ENCODE measurements at places on chromosomes 13 and 19. TPM values are rescaled to one million over a fixed set of nuclear protein-coding genes. Genes with fewer than 3 reads are reported as not detected.

DNA sequence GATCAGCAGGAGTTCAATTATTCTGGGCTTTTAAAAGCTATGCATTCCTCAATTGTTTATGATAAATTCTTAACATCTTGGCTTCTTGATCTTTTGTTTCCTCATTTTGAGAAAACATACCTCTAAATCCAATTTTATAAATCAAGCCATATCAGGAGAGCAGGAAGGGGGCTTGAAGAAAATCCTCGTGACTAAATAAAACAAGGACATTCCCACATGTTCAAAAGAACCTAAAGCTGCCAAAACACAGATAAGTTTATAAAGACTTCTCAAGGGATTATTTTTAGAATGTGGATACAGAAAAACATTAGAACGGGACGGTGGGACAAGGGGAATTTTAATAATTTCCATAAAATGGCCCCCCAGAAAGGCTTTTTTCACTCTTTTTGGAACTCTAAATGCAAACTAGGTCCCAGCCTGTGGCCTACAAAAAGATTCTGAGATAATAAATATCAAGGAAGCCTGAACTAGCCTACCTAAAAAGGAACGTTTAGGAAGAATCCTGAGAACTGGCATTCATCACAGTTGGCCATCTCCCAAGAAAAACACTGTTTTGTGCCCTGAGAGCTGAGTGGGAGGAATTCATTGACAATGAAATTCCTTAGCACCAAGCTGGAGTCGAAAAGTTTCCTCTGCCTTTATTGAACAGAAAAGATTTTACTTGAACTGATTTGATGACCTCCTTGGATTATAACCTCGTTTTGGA is 30.1 kb downstream of the ZAR1L start:
- no peak for DNase-seq
- H3K4me1 ChIP-seq, result no peaks in the 10 kb centered on the region
- H3K27ac ChIP-seq, result peak overlapping the region; percentile 56
- H3K27me3 ChIP-seq, result no peaks in the 10 kb centered on the region

DNA sequence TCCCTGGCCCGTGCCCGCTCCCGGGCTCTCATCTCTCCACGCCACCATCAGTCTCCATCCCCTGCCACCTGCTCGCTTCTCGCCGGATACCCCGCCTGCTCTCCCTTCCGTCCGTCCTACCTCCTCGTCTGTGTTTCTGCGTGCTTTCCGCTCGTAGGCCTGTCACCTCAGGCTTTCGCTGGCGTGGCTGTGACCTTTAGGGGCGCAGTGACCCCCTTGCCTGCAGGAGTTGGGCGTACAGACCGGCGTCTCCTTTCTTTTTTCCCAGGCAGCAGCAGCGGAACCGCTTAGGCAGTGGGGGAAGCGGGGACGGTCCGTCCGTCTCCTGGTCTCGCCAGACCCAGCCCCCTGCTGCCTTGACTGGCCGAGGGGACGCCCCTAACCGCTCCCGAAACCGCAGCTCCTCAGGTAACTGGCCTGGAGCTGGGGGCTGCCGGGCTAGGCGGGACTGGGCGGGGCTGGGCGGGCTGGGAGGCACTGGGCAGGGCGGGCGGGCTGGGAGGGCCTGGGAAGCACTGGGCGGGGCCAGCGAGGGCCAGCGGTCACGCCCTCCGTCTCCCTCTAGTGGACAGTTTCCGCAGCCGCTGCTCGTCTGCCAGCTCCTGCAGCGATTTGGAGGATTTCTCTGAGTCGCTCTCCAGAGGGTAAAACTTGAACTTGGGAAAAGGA is 6.3 kb downstream of the PGLYRP1 start:
- peak overlapping the region; percentile 92 for H3K4me3 ChIP-seq
- H3K36me3 ChIP-seq, result no peaks in the 10 kb centered on the region
- H3K27me3 ChIP-seq, result peaks cover 38% of the 10 kb centered on the region
- DNase-seq, result peak; percentile 52
- peak overlapping the region; percentile 37 for H3K27ac ChIP-seq

Gene LHB
- not detected for total RNA-seq

DNA sequence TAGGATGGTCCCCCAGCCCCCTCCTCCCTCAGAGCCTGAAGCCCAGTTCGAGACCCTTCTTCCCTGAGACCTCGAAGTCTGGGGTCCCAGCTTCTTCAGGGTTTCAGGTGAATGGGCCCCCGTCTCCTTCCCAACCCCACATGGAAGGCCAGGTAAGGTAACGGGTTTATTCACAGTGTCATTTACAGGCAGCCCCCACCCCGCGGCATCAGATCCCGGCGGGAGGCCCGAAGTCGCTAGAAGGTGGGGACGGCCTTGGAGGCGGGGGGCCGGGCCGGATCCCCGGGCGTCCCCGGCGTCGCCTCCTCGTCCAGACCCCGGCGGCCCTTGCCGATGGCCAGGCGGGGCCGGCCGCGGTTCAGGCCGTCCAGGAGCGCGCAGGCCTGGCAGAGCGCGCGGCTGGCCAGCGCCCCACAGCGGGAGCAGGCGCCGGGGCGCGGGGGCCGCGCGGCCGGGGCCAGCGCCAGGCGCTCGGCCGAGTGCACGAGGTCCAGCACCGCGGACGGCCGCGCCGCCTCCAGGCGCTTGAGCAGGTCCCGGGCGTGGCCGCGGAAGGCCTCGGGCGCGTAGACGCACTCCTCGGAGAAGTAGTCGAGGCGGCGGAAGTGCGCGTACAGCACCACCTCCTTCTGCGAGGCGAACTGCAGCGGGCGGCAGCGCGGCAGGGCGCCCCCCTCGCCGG is 9.7 kb downstream of the CTU1 start:
- H3K27ac ChIP-seq, result no peak overlapping the region
- no peak overlapping the region for H3K4me3 ChIP-seq
- no peak for DNase-seq
- H3K27me3 ChIP-seq, result no peaks in the 10 kb centered on the region

Gene PNMA8C
- total RNA-seq, result not detected

DNA sequence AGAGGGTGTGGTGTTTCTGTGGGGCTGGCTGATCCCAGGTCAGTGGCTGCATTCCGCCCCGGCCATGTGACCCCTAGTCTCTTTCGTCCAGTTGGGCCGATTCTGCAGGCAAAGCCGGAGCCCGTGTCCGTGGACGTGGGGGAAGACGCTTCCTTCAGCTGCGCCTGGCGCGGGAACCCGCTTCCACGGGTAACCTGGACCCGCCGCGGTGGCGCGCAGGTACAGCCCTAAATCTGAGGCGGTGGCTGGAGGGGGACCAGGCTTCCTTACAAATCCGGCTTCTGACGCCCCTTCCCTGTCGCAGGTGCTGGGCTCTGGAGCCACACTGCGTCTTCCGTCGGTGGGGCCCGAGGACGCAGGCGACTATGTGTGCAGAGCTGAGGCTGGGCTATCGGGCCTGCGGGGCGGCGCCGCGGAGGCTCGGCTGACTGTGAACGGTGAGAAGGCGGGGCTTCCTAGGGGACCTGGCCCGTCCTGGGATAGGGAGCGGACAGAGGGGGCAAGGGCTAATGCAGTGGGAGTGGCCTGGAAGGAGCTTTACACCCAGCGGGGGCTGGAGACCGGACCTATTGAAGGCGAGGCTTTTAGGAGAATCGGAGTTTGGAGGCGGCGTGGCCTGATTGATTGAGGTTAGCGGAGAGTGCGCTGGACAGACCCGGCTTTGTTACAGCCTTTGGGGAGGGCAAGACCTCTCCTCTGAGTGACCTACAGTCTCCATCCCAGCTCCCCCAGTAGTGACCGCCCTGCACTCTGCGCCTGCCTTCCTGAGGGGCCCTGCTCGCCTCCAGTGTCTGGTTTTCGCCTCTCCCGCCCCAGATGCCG is 4.3 kb downstream of the KIRREL2 start:
- no peaks in the 10 kb centered on the region for H3K36me3 ChIP-seq
- H3K4me3 ChIP-seq, result no peak overlapping the region
- no peak overlapping the region for H3K27ac ChIP-seq
- peaks cover 44% of the 10 kb centered on the region for H3K27me3 ChIP-seq

- peak; percentile 32 for DNase-seq
- H3K36me3 ChIP-seq, result no peaks in the 10 kb centered on the region
- H3K27ac ChIP-seq, result peak overlapping the region; percentile 41
- peak overlapping the region; percentile 40 for H3K4me3 ChIP-seq
Observed at GRCh38 chr13:80131204-80131603, 209.7 kb downstream of the SPRY2 start.

DNA sequence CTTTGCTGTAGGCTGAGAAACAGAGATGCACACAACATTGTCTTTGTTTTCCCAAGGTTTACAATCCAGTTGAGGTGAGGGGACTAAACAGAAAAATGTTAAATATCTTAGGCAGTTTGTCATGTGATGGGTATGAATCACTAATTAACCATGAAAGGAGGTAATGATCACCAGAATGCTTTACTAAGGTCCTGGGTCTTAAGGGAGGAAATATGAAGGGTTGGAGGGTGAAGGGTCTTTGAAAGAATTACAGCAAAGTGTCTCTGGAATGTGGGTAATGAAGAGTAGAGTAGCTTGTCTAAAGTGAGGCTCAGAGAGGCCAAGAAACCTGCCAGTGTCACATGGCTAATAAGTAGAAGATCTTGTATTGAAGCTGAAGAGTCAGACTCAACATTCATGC is 19.0 kb downstream of the BIVM start:
- no peaks in the 10 kb centered on the region for H3K4me1 ChIP-seq
- no peak for DNase-seq
- H3K4me3 ChIP-seq, result no peak overlapping the region
- H3K36me3 ChIP-seq, result no peaks in the 10 kb centered on the region
- no peak overlapping the region for H3K27ac ChIP-seq
- no peaks in the 10 kb centered on the region for H3K27me3 ChIP-seq

DNA sequence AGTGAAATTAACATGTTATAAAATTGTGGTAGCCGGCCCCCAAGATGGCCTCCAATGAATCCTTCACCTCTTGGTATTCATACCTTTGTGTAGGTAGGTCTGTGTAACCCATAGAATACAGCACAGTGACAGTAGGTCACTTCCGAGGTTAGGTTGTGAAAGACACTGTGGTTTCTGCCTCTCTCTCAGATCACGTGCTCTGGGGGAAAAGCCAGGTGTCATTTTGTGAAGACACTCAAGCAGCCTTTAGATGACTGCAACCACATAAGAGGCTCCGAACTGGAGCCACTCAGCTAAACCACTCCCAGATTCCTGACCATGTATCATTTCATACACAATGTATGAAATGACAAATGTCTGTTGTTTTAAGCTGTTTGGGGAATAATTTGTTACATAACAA is 9.8 kb upstream of the USPL1 start:
- peaks cover 8% of the 10 kb centered on the region for H3K4me1 ChIP-seq
- peak overlapping the region; percentile 21 for H3K27ac ChIP-seq
- no peaks in the 10 kb centered on the region for H3K36me3 ChIP-seq
- no peak overlapping the region for H3K4me3 ChIP-seq

Gene SLC10A2
- not detected for total RNA-seq

DNA sequence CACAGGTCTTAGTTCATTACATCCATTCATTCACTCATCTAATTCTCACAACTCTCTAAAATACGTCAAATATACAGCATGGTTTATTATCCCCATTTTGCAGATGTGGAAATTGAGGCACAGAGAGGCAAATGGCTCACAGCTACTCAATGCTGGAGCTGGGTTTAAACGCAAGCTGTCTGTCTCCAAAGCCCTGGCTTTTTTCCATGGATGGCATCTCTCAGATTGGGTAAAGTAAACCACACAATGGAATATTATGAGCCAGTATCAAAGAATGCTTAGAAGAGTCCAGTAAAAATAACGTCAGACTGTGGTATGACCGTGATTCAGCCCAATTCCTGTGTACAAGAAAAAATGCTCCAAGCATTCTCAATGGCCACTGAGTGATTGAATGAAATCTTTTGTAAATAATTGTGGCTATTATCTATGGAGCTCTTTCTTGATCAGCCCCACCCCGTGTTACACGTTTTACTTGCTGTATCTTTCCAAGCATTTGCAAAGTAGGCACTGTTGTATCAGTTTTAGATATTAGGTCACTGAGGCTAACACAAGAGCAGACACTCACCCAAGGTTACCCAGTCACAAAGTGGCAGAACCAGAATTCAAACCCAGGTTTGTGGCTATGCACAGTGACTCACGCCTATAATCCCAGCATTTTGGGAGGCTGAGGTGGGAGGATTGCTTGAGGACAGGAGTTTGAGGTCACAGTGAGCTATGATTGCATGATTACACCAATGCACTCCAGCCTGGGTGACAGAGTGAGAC is 5.5 kb upstream of the ACP7 start:
- H3K4me1 ChIP-seq, result no peaks in the 10 kb centered on the region
- H3K27me3 ChIP-seq, result peaks cover 14% of the 10 kb centered on the region
- H3K27ac ChIP-seq, result no peak overlapping the region
- DNase-seq, result no peak
- H3K36me3 ChIP-seq, result no peaks in the 10 kb centered on the region

- no peaks in the 10 kb centered on the region for H3K4me1 ChIP-seq
- H3K36me3 ChIP-seq, result no peaks in the 10 kb centered on the region
- DNase-seq, result no peak
- H3K27me3 ChIP-seq, result peaks cover 15% of the 10 kb centered on the region
- H3K27ac ChIP-seq, result no peak within 1 kb of the TSS
Observed at GRCh38 chr13:46387064-46387851, at the start of gene RUBCNL. Gene RUBCNL (minus strand): TSS chr13:46387252. CDS start chr13:46372475, 14,777 bp downstream.

Gene THAP8
- total RNA-seq, result 6.1 TPM

- DNase-seq, result no peak
- no peaks in the 10 kb centered on the region for H3K36me3 ChIP-seq
- H3K4me1 ChIP-seq, result peaks cover 48% of the 10 kb centered on the region
- no peaks in the 10 kb centered on the region for H3K27me3 ChIP-seq
Observed at GRCh38 chr19:2978166-2978767, 903 bp downstream of the TLE6 start.

Gene APLP1
- total RNA-seq, result not detected

DNA sequence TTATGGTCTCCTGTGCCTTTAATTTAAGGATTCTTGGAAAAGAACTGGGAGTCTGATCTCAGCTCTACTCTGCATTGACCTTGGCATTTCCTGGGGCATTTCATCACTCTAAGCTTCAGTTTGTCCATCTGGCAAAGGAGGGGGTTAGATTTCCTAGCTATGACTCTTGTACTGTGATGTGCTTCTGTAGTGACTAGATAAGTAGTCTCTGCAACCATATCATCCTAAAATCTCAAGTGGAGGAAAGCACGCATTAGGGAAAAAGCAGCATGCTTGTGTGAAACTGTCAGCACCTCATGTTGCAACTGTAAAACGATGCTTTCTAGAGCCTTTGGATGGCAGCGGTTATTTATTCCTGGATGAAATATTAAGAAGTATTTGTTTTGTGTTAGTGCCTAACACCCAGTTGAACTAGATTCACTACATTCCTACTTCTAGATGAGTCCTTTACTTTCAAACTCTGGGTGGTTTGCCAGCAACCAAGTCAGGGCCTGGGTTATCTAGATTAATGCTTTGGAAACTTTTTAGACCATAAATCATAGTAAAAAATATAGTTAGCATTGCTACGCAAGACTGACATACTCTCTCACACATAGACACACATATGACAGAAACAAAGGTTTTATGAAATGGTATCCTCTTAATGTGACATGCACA is 6.8 kb downstream of the WDFY2 start:
- DNase-seq, result peak; percentile 26
- H3K4me1 ChIP-seq, result peaks cover 13% of the 10 kb centered on the region
- no peaks in the 10 kb centered on the region for H3K36me3 ChIP-seq
- no peaks in the 10 kb centered on the region for H3K27me3 ChIP-seq
- H3K27ac ChIP-seq, result peak overlapping the region; percentile 5

DNA sequence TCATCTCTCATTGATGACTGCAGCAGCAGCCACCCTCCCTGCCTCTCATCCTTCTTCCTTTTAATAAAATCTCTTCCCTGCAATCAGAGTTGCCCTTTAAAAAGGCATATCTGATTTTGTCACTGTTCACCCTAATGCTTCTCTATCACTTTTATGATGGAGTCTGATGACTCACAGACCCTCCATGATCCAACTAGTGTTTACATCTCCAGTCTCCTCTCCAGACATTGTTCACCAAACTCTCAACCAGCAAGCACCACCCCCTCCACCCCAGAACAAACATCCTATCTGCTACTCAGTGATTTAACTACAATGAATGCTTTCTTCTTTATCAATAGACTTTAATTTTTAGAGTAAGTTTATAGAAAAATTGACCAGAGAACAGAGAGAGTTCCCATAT is 59.5 kb downstream of the TNFSF11 start:
- H3K27ac ChIP-seq, result no peak overlapping the region
- H3K36me3 ChIP-seq, result no peaks in the 10 kb centered on the region
- DNase-seq, result no peak
- H3K27me3 ChIP-seq, result no peaks in the 10 kb centered on the region

Measured in gastrocnemius medialis (tissue), 4 donors.